Stomach (tissue), 19 donors: ENCODE measurements at places on chromosomes 5 and 9. TPM values are rescaled to one million over a fixed set of nuclear protein-coding genes. Genes with fewer than 3 reads are reported as not detected.

DNA sequence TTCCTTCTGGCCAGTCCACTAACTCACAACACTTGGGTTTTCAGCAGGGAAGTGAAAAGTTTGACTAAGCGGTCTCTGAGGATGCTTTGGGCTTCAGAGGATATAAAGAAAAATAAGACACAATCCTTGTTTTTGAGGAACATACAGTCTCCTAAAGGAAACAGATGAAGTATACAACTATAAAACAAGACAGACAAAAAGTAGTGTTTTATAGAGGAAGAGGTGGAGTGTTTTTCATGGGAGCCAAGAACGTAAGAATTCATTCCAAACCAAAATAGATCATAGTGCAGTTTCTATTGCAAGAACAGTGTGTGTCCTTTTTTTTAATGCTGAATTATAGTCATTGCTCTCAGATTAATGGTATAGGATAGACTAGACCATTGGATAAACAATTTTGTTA, 586.9 kb upstream of the BRINP1 start:
- no peak overlapping the region for H3K27ac ChIP-seq
- DNase-seq: no peak
- H3K4me1 ChIP-seq: no peaks in the 10 kb centered on the region
- H3K36me3 ChIP-seq: no peaks in the 10 kb centered on the region
- no peaks in the 10 kb centered on the region for H3K27me3 ChIP-seq
- H3K4me3 ChIP-seq: no peak overlapping the region

The NTRK2 gene
- 3.0 TPM for polyA plus RNA-seq

DNA sequence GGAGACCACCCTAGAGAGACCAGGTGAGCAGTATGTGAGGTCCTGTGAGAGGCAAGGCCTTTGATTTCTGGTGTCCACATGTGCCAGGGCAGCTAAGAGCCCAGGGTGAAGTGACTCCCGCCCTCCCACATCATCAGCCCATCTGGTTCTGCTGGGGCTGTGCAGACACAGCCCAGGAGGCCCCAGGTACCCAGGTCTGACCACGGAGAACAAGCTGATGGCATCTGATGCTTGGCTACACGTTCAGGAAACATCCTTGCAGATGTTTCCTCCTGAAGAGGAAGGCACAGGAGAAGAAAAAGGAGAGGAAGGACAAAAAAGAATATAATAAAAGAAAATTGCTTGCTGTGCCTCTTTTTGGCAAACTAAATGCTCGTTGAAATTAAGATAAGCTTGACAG, 225.8 kb downstream of the PAX5 start:
- H3K36me3 ChIP-seq: no peaks in the 10 kb centered on the region
- no peak overlapping the region for H3K27ac ChIP-seq
- H3K27me3 ChIP-seq: no peaks in the 10 kb centered on the region
- no peak for DNase-seq

DNA sequence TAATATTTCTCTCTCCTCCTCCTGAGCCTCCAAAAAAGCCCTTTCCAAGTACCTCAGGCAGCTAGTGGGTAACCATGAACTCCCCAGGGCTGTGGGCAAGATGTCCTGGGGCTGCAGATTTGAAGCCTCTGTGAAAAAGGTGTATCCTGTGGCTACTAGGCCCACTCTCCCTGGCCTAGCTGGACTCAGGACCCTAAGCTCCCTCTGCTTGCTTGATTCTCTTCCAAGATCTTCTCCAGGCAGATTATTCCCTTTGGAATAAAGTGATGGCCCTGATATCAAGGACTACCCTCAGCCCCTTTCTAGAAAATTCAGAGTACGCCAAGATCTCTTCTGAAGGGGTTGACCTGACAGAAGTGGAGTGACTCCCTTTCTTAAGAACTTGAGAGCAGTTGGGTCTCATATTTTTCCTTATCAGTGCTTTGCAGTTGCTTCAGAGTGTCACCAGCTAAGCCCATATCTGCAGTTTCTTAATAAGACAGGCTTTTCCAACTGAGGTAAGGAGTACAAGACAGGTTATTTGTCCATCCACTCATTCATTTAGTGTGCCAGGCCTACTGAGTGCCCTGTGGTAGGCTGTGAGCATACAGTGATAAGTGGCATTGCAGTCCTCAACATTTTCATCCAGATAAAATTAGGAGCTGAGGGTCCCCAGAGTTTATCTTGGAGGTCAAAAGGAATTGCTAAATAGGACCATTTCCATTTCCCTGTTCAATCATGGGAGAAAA, 42.5 kb downstream of the CYSTM1 start:
- peaks cover 98% of the 10 kb centered on the region for H3K4me1 ChIP-seq
- H3K4me3 ChIP-seq: no peak overlapping the region
- H3K27me3 ChIP-seq: no peaks in the 10 kb centered on the region

GRCh38 chr5:17882760-17883488, 248.7 kb downstream of the TAF11L14 start:
- H3K36me3 ChIP-seq: no peaks in the 10 kb centered on the region
- H3K4me1 ChIP-seq: no peaks in the 10 kb centered on the region
- H3K4me3 ChIP-seq: no peak overlapping the region
- H3K27me3 ChIP-seq: no peaks in the 10 kb centered on the region
- DNase-seq: peak; percentile 7

The EXOSC2 gene
- polyA plus RNA-seq: 13.6 TPM
